ENCODE measurements at places on chromosomes 6 and 20. TPM values are rescaled to one million over a fixed set of nuclear protein-coding genes. Genes with fewer than 3 reads are reported as not detected.

DNA sequence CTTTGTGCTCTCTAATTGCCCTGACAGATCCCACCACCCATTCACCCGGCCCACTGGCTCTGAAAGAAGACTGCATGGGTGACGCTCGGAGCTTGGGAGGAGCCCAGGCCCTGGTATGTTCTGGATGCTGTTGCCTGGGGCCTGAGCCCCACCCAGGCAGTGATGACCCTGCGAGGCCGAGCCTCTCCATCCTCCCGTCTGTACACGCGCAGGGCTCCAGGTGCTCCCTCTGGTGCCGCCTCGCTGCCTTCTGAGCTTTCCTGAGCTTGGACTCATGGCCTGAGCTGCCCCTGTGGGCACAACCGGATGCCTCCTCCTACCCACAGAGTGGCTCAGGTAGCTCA is 61.2 kb downstream of the STK35 start:
- no peak for DNase-seq

DNA sequence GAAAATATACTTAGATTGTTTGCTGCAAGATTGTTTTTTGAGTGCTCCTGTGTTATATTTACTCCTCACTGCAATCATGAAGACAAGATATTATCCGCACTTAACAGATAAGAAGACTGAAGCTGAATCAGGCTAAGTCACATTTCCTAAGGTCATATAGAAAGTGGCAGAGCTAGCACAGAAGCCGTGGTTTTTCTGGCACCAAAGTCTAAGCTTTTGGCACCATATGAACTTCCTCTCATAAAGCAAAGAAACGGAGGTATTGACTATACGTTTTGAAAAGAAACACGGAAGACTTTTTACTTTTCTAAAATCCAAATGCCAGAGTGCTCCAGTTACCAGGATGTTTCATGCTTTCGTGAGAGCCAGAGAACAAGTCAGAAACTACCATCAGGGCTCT is 9.3 kb upstream of the DTD1 start:
- no peak for DNase-seq

Gene RGS17
- 4.7 TPM for total RNA-seq

- peak; percentile 4 for DNase-seq
These were observed 196.5 kb downstream of the SLC24A3 start for GRCh38 chr20:19408971-19409370.

Gene CYP21A2
- under 0.01 TPM for total RNA-seq

DNA sequence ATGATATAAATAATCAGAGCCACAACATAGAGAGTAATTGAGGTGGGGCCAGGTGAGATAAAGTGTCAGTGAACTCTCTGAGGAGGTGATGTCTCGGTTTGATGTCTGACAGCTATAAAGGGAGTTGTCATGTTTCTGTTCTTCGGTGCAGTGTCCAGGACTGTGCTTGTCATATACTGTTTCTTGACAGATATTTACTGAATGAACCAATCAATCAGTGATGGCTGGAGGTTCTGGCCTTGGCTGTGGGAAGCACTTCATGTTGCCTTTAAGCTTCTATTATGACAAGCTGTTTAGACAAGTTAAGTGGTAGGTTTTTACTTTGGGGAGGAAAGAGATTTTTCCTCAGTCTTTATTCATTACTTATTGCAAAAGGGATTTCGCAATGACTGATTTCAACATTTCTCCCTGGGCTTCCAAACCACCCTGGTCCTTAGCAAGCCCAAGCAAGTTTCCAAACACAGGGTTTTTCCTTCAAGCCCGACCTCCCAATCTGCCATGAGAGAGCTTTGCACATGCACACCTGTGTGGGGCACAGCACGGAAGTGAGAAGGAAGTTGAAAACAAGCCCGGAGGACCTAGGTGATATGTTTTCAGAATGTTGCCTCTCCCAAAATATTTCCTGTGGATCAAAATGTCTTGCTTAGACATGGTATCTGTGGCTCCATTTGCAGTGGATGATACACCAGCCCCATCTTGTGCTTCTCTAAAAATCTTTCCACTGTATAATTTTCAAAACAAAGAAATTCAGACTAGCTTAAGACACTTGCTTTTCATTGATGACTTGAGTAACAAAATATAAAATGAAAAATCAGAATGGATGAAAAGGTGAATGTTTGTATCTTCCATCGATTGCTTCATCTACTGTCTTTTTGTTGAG is 567.3 kb upstream of the BTBD3 start:
- DNase-seq: peak; percentile 100

GRCh38 chr20:8082025-8082424 is 50.0 kb upstream of the PLCB1 start:
- peak; percentile 24 for DNase-seq

Gene STX11
- 0.51 TPM for total RNA-seq

DNA sequence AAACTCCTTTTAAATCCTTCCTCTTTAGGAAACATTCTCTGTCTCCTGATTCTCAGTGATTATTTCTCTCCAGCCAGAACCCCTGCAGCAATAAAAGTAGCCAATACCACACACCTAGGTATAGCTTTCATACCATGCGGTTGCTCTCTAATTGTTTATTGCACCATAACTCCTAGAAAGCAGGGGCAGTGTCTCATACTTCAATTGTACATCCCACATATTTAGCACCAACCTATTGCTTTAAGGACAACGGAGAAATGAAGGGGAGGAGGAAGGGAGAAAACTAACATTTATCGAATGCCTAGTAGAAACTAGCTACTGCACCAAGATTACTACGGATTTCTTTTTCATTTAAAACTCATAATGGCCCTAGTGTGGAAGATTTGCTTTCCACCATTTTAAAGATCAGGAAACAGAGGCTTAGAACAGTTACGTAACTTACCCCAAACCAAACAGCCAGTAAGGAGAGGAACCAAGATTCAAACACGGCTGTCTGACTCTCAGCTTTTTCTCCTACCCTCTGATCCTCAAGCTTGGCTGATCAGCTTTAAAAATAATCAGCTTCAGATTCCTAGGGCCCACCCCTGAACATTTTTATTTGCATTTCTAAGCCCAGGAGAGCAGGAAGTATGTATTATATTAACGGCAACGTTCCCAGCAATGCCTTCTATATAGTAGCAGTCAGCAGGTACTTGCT is 43.4 kb upstream of the ATXN1 start:
- no peak for DNase-seq

Gene NRSN1
- total RNA-seq: not detected

DNA sequence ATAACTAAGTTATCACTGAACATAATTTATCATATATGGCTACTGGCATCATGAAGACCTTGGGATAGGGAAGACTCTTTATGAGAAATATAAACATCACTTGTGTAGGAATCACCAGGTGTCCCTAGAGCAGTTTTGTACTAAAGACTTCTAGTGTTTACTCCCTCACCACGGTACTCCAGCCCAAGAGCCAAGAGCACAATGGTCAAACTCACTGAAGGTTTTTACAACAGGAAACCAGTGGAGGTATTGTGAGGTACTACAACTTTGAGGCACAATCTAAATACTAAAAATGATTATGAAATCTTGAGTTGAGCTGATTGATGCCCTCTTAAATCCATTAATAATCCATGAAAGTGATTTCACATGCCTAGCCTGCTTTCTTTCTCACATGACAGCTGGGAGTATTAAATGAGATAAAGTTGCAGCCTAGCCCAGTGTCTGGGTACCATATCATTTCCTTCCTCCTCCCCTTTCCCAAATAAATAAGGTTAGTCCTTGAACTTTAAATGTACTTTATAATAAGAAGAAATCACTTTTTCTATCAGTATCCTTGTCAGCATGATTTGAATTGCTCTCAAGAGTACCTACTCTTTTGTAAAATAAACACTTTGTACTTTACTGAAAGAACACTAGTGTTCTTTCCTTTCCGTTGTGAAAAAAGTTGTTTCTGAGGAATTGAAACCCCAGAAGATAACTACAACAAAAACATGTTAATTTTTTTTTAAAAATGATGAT is 26.5 kb downstream of the GLO1 start:
- no peak for DNase-seq
